ENCODE measurements at places on chromosomes 3 and 15. TPM values are rescaled to one million over a fixed set of nuclear protein-coding genes. Genes with fewer than 3 reads are reported as not detected.

MOBP gene
- total RNA-seq = not detected

NR1I2 gene
- not detected for total RNA-seq

GRCh38 chr3:101836652-101837598, 12.4 kb upstream of the NFKBIZ start:
- H3K27ac ChIP-seq = no peak overlapping the region
- DNase-seq = no peak
- H3K4me1 ChIP-seq = no peaks in the 10 kb centered on the region
- H3K36me3 ChIP-seq = no peaks in the 10 kb centered on the region
- no peaks in the 10 kb centered on the region for H3K27me3 ChIP-seq
- H3K4me3 ChIP-seq = no peak overlapping the region

DNA sequence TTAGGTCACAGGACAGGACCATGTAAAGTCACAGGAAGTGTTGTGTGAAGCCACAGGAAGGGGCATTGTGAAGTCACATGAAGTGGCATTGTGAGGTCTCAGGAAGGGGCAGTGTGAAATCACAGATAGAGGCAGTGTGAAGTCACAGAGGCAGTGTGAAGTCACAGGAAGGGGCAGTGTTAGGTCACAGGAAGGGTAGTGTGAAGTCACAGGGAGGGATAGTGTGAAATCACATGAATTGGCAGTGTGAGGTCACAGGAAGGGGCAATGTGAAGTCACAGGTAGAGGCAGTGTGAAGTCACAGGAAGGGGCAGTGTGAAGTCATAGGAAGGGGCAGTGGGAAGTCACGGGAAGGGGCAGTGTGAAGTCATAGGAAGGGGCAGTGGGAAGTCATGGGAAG, 37.9 kb downstream of the GASK1A start:
- H3K27me3 ChIP-seq = no peaks in the 10 kb centered on the region
- H3K27ac ChIP-seq = no peak overlapping the region
- H3K36me3 ChIP-seq = no peaks in the 10 kb centered on the region
- no peak for DNase-seq
- H3K4me3 ChIP-seq = no peak overlapping the region

DNA sequence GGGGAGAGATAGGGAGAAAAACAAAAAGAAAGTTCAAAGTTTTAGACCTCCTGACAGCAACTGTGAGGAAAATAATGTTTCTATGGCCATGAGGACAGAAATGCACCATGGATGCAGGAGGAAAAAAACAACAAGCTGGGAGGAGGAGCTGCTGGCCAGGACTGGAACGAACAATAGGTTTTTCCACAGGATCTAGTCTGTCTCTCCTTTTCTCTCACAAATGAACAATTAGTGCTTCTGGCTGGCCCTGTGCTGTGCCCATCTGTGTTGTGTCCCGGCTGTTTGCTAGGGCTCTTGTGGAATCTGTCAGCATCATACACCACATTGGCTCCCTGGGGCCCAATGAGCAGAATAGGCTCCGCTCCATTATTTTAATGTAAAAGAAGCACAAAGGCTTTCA, 15.2 kb downstream of the GK5 start:
- peaks cover 9% of the 10 kb centered on the region for H3K36me3 ChIP-seq
- peak; percentile 11 for DNase-seq
- H3K4me1 ChIP-seq = peaks cover 16% of the 10 kb centered on the region

DNA sequence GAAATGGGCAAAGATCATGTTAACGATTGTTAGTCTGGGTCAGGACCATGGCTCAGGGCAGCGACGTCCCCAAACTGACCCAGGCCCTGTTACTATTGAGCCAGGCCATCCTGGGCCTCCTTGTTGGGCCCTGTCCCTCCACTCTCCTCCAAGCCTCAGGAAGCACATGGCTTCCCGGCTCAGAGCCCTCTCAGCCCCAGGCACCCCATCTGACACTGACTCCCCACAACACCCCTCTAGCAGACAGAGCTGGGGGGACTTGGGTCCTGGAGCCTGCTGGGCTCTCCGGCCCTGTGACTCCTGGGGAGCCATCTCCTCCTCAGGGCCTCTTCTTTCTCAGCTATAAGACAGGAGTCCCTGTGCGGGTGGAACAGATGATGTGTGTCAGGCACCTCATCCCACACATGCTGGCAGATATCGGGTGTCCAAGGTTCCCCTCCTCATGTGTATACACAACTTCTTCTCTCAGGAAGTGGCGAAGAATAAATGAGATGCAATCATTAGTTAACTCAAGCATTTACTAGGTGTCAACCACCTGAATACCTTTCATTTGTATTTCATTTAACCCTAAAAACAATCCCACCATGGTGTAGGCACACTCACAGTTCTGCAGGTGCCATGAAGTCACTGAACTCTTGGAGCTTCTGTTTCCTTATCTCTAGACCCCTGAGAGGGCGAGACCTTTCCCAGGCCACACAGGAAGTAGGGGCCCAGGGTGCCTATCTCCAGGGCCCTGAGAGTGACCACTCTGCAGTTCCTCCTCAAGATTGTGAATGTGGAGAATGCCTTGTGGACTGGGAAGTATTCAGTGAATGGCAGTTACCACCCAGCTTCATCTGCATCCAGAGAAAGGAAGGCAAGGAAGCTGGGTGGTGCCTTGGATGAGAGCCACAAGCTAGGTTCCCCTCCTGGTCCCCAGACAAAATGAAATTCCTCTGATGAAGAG, 282.5 kb upstream of the TLE3 start:
- no peak overlapping the region for H3K4me3 ChIP-seq
- peaks cover 9% of the 10 kb centered on the region for H3K4me1 ChIP-seq
- H3K27me3 ChIP-seq = no peaks in the 10 kb centered on the region
- H3K36me3 ChIP-seq = no peaks in the 10 kb centered on the region

EBLN2 gene
- 3.1 TPM for total RNA-seq

RFTN1 gene
- 19.2 TPM for total RNA-seq

- H3K4me1 ChIP-seq = peaks cover 7% of the 10 kb centered on the region
- H3K4me3 ChIP-seq = no peak overlapping the region
- H3K36me3 ChIP-seq = peaks cover 7% of the 10 kb centered on the region
- DNase-seq = no peak
Observed at GRCh38 chr3:94069194-94069813, 6.4 kb downstream of the NSUN3 start.

DNA sequence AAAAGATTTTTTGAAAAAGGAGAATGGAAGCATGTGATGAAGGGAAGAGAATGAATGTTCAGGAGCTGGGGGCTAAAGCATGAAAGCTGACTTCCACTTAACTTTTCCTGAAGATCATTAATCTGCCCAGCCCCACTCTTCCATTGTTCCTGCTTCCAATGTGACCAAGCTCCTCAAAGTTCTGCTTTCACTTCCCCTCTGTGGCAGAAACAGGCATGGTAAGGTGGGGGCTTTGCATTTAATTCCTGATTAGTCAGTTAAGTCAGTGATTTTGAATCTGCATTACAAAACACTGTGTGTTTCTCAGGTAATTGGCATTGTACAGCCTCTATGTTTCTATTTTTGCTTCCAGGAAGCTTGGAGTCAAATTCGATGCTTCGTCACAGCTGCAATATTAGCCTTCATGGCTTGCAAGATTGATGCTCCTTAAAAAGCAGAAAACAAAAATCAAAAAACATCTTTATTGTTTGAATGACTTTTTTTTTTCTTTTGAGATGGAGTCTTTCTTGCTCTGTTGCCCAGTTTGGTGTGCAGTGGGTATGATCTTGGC, 7.3 kb upstream of the TM6SF1 start:
- H3K27me3 ChIP-seq = no peaks in the 10 kb centered on the region
- H3K4me3 ChIP-seq = no peak overlapping the region
- H3K36me3 ChIP-seq = no peaks in the 10 kb centered on the region
- no peak overlapping the region for H3K27ac ChIP-seq

GP5 gene
- total RNA-seq = not detected

GRCh38 chr3:119401069-119401468, 62.3 kb downstream of the TMEM39A start:
- no peaks in the 10 kb centered on the region for H3K4me1 ChIP-seq
- no peak for DNase-seq
- H3K27me3 ChIP-seq = no peaks in the 10 kb centered on the region

GRCh38 chr3:34571714-34572113, 773.3 kb downstream of the PDCD6IP start:
- no peaks in the 10 kb centered on the region for H3K27me3 ChIP-seq
- DNase-seq = no peak
- H3K36me3 ChIP-seq = no peaks in the 10 kb centered on the region
- H3K4me1 ChIP-seq = no peaks in the 10 kb centered on the region
- no peak overlapping the region for H3K4me3 ChIP-seq

- H3K27ac ChIP-seq = no peak overlapping the region
- no peak overlapping the region for H3K4me3 ChIP-seq
- no peaks in the 10 kb centered on the region for H3K36me3 ChIP-seq
- no peaks in the 10 kb centered on the region for H3K27me3 ChIP-seq
- no peak for DNase-seq
Observed at GRCh38 chr3:64983583-64984359, 296.0 kb upstream of the ADAMTS9 start.

SH2D7 gene
- total RNA-seq = not detected

GRCh38 chr3:184825121-184825820, 13.3 kb downstream of the VPS8 start:
- H3K27me3 ChIP-seq = no peaks in the 10 kb centered on the region
- H3K4me3 ChIP-seq = no peak overlapping the region
- no peak overlapping the region for H3K27ac ChIP-seq
- DNase-seq = no peak
- H3K4me1 ChIP-seq = peaks cover 8% of the 10 kb centered on the region

SPSB4 gene
- 0.18 TPM for total RNA-seq

GRCh38 chr3:172666873-172667694, 43.8 kb downstream of the NCEH1 start:
- H3K4me3 ChIP-seq = no peak overlapping the region
- H3K27ac ChIP-seq = no peak overlapping the region

DNA sequence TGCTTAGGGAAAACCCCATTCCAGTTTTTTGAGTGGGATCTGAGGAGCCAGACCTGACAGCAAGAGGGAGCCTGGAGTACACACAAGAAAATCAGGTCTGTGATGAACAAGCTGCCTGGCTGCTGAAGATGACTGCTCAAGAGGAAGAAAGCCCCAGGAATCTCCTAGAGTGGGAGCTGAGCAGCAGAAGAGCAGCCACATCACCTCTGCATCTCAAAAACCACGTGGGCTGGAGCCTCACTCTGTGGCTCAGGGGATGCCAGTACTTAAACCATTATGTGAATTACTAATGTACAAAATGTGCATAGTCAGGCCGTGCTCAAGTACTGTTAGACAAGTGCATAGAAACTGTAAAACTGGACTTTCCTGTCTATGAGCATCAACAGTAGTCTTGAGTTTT, 52.4 kb downstream of the SLC9A9 start:
- H3K4me3 ChIP-seq = no peak overlapping the region
- H3K36me3 ChIP-seq = no peaks in the 10 kb centered on the region
- H3K27ac ChIP-seq = no peak overlapping the region
- H3K27me3 ChIP-seq = no peaks in the 10 kb centered on the region
- no peak for DNase-seq

GRCh38 chr15:68818066-68818768, 2.5 kb downstream of the ANP32A start:
- H3K36me3 ChIP-seq = no peaks in the 10 kb centered on the region
- H3K4me3 ChIP-seq = peak overlapping the region; percentile 97
- peaks cover 43% of the 10 kb centered on the region for H3K4me1 ChIP-seq
- DNase-seq = peak; percentile 66

KLHL24 gene
- total RNA-seq = 150 TPM

DNA sequence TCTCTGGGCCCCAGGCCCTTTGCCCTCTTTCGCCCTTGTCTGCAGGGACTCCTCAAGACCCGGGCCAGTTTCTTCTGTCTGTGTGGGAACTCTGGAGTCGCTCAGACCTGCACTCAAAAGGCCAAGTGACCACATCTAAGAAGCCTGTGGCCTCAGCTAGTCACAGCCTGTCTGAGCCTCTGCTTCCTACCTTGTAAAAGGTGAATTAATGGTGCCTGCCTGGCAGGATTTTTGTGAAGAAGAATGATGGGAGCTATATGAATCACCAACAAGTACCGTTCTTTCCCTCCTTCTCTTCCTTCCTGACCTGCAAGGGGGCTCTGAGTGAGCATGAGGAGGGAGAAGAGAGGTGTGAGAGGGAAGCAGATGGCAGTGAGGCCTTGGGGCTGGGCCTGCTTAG, 7.5 kb downstream of the PLIN1 start:
- no peak overlapping the region for H3K4me3 ChIP-seq
- no peaks in the 10 kb centered on the region for H3K27me3 ChIP-seq
- H3K4me1 ChIP-seq = no peaks in the 10 kb centered on the region
- no peak overlapping the region for H3K27ac ChIP-seq
- DNase-seq = no peak
- no peaks in the 10 kb centered on the region for H3K36me3 ChIP-seq

CLDN16 gene
- total RNA-seq = 2.9 TPM

- H3K4me1 ChIP-seq = no peaks in the 10 kb centered on the region
- no peaks in the 10 kb centered on the region for H3K27me3 ChIP-seq
- DNase-seq = peak; percentile 54
- no peak overlapping the region for H3K4me3 ChIP-seq
Observed at GRCh38 chr3:87260270-87260669, 16.1 kb downstream of the POU1F1 start.

DNA sequence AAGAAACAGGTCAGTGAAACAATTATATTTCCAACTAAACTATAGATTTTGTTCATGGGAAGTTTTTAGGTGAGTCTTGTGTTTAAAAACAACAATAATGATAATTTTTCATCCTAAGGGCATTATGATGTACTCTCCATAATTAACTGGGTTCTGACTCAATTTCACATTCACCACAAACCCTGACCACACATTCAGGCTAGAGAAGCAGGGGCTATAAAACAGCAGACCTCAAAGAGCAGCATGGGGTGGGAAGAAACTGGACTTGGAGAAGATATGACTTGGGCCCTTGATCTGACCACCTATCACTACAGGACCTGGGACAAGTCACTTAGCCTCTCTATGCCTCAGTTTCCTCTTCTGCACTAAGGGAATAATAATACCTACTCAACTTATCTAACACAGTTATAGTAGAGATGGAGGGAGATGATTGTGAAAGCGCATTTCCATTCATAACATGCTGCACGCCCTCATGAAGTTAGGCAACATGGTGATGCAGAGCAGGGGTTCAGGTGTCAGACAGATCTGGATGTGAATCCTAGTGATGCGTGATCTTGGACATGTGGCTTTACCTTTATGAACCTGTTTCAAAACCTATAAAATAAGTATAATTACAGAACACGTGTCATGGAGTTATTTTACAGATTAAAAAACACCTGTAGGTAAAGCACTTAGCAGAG, 63.0 kb upstream of the ACP3 start:
- H3K27ac ChIP-seq = no peak overlapping the region
- H3K27me3 ChIP-seq = no peaks in the 10 kb centered on the region
- no peaks in the 10 kb centered on the region for H3K36me3 ChIP-seq
- H3K4me1 ChIP-seq = no peaks in the 10 kb centered on the region
- DNase-seq = no peak

DNA sequence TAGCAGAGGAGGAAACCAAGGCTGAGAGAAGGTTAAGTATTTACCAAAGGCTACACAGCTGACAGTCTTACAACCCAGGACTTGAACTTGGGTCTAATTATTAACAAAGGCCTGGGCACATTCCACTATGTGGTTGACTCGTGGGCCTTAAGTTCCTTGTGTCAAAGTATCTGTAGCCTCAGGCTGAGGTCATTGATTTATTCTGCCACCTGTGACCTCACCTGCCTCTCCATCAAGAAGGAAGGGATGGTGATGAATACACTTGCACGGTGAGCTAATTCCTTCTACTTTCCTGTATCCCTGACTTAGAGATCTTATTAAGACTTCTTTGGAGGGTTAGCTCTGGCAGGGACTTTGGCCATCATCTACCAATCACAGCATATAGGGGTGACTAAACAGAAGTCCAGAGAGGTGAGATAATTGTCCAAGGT, 19.9 kb upstream of the LRRC58 start:
- no peaks in the 10 kb centered on the region for H3K4me1 ChIP-seq
- no peak for DNase-seq
- H3K27me3 ChIP-seq = no peaks in the 10 kb centered on the region
- no peaks in the 10 kb centered on the region for H3K36me3 ChIP-seq
- H3K4me3 ChIP-seq = no peak overlapping the region
- H3K27ac ChIP-seq = no peak overlapping the region

Data from adrenal gland (tissue), 19 donors.